SK-N-DZ (cell line): ENCODE measurements at places on chromosomes 11 and 22.

DNA sequence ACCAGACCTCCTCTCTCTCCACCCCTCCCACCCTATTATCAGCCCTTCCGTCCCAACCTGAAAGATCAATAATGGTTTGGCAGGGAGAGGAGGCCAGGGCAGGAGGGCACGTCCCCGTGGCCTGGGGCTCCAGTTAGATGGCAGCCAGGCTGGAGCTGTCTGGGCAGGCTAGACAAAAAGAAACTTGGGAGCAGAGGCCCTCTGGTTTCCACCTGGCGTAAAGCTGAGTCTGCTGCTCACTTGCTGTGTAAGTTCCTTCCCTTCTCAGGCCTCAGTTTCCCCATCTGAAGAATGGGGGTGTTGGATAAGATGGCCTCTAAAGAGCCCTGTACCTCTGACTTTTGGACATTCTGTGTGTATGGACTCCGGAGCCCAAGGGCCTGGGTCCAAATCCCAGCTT lies 3.8 kb upstream of the RHOD start:
- no peak for DNase-seq

- DNase-seq: no peak
These were observed 27.7 kb upstream of the PPP6R3 start for GRCh38 chr11:68432874-68433273.

DNA sequence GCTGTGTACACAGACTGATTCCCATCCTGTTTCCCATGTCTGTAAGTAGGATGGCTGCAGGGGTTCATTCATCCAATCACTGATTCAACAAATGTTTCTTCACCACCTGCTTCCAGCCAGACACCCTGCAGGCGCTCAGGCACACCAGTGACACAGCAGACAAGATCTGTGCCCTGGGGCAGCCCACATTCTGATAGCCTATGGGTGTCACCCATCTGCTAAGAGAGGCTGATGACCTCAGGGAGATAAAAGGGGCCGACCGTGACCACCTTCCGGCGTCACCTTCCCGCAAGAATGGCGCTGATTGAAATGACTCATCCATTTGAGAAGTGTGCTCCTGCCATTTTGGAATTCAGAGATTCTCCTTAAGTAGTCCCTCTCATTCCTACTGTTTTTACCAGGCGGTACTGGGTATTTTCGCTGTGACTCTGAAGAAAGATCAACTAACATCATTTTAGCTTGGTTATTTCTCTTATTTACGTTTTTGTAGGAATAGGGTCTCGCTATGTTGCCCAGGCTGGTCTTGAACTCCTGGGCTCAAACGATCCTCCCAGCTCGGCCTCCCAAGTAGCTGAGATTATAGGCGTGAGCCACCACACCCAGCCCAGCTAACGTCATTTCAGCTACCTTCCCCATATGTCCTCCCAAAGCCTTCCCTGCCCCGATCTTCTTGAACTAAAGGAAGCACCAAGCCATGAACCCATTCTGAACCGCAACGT lies 73.2 kb upstream of the BID start:
- peak; percentile 61 for DNase-seq

GRCh38 chr11:107848345-107848744 lies 10.2 kb downstream of the SLC35F2 start:
- DNase-seq: no peak

DNA sequence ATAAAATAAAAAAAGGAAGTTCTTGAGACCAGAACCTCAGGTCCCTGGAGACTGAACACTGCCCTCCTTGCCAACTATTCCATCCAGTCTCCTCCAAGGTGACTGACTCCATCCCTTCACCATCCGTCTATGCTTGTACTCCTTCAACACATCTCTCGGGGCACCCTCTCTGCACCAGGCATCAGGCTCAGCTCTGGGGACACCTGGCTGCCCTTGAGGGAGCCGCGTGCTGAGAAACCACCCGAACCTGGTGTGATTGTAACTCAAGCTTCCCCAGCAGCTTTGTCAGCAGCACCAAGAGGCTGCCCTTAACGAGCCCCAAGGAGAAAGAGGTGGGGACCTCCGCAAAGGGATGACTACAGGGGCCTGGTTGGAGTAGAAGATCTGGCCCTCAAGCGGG lies 1.7 kb downstream of the PTPN5 start:
- DNase-seq: no peak

DNA sequence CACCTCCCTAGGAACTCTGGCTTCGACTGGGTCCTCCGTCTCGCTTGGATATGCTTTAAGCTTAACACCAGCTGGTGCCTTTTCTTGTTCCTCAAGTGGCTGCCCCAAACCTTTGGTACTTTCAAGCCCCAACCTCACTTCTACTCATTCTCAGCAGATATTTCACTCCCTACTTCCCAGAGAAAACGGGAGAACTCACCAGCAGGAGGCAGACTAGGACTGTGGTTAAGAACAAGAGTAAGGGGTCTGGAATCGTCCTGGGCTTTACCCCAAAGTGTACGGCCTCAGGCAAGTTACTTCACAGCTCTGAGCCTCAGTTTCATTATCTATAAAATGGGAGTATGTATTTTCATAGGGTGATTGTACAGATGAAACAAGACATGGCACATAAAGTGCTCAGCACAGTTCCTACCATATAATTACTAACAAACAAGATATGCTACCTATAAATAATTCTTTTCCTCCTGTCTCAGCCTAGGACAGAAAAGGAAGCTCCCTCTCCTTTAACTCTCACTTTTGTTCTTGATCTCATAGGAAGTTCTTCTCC lies 37.8 kb downstream of the PAMR1 start:
- DNase-seq: peak; percentile 63

DNA sequence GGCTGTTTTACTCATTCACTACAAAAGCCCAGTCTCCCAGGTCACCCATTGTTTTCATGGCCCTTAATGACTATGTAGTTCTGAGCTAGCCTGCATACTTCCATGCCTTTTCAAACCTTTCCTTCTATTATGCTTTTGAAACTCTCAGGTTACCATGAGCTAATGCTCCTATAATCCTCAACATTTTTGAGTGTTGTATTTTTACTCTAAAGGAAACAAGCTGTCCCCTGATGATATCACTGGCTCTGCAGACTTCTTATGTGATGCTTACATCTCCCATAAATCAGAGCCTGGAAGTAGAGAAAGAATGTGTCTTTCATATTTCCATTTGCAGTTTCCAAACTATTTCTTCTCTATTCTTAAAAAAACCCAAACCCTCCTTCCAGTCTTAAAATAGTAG lies 159.0 kb upstream of the RAG2 start:
- no peak for DNase-seq

DNA sequence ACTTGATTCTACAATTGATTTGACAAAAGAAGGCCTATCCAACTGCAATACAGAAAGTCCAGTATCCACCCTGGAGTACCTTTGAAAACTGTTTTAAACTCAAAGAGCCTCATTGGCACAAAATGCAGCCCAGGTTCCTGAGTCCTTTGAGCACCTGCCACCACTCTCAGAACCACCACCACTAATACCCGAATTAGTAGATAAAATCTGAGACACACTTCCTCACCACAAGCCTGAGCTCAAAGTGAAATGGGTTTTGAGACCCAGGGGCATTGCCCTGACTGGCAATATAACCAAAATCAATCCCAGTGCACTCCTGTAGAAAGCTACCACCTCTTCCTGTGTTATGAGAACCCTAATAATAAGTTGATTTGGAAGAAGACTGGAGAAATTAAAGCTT lies 215.7 kb downstream of the CSNK2A3 start:
- no peak for DNase-seq

DNA sequence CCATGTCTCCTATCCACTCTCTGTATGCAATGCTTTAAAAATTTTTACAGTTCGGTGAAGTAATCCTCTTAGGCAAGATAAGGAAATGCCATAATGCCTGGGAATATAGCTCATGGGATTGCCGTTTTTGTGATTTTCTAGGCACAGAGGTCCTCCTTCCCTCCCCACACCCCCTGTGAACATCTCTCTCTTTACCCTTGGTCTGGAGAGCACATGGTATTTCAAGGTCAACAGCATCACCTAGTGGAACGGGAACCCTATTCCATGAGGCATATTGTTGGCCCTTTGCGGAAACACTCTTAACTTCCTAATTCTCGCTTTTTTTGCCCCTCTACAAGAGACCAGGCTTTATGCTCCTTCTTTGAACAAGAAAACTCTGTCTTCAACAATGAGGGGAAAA lies 8.8 kb downstream of the NXPE4 start:
- no peak for DNase-seq

DNA sequence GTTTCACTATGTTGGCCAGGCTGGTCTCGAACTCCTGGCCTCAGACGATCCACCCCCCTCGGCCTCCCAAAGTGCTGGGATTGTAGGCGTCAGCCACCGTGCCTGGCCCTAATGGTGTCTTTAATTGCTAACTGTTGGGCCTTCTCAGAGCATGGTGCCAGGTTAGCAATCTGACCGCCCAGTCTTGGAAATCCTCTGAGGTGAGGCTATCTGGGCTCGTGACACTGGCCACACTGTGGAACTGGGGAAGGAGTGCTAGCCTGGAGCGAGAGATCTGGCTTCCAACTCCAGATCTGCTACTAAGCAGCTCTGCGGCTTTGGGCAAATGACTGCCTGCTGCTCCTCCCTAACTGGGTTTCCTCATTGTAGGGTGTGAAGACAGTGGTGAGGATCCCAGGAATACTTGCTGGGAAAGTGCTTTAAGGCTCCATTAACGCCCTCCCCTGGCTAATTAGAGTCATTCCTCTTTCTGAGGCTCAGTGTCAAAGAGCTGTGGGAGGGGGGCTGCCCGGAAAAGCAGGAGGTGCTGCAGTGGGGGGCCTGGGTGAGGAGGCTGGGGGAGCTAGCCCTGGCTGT lies 35.4 kb downstream of the CHRDL2 start:
- DNase-seq: no peak

DNA sequence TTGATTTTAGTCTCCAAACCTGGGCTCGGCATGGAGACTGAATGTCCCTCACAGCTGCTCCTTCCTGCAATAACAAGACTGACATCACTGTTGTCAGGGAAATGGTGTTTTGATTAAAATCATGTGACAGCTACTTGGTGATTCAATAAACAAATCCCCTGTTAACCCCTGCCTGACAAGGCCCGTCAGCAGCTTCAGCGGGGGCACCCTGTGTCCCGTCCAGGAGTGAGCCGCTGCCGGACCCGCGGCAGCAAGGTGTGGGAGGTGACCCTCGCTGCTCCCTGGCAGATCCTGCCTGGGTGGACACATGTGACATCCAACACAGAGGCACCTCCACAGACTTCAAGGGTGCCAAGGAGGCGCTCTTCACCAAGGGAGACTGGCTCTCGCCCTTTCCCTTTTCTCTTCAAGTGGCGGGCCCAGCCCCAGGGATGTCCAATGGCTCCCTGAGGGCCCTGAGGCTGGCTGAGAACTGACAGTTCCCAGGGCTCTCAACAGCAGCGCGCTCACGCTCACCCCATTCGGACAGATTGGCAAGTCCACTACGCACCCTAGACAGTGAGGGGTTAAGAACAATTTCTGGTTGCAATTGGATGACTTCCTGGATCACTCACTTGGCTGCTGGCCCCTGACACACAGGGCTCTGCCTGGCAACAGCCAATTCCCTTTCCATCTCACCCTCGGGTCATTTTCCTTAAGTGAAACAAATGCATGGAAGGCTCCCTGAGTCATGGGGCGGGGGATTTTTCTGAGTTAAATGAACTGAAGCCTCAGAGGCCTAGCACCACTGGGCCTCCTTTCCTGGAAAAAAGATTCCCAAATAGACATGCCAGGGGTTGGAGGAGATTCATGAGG lies 30.7 kb downstream of the PPP2R1B start:
- peak; percentile 75 for DNase-seq

GRCh38 chr11:121894581-121894980 lies 221.4 kb downstream of the BLID start:
- DNase-seq: no peak

DNA sequence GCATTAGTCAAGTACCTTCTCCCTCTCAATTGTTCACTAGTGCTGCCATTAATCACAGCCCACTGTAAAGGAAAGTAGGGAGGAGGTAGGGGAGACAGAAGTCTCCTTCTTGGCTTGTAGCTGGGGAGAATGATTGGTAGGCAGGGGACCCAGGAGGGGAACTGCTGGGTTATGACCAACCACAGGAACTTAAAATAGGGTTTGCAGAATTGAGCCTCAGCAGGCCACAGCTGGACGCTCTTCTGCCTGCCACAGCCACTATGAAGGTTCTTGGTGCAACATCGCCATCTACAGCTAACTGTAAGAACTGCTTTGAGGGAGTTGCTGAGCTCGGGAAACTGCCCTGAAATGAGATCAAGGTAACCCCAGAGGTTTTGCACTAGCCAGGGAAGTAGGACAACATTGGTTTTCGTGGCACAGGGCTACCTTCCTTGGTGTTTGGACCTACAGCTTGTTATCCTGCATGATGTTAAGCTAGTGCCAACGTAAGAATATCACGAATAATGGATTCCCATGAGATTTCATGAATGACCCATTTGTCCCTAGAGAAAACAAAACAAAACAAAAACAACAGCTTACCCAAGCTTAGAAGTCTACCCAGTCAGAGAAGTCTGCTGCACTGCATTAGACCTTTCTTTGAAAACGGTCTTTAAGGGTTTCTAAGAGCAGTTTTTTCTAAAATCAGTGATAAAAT lies 787.1 kb upstream of the API5 start:
- DNase-seq: peak; percentile 72

DNA sequence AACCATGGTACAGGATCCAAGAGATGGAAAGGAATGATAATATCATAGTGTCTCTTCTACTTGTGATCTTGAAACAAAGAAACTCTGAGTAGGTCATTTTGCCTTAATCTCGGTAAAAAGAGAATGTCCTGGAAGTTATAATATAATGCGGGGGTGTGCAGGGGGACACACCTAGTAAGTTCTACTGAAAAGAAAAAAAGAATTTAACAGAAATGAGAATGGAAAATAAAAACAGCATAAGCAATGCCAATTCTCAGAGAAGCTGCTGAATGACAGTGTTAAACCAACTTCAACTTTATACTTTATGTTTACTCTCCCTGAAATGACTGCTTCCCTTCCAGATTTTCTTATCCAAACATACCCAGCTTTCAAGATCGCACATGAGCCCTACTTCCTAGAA lies 2.0 kb downstream of the HPS5 start:
- no peak for DNase-seq

- DNase-seq: no peak
These were observed 11.2 kb upstream of the SREBF2 start for GRCh38 chr22:41821471-41822316.

DNA sequence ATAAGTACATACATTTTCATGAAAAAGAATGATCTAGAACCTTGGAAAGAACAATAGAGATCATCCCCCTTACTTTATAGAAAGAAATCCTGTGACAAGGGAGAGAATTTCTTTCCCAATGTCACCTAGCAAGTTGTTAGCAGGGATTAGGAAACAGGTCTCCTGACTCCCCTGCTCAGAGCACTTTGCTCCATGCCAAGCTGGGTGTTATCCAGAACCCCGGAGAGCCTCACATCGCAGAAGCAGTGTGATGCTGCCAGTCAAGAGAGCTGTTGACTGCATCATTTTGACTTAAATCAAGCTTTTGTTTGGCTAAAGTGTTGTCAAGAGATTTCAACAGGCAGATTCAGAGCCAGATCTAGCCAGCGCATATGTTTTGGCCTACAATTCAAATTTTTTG lies 3.6 kb upstream of the RRAS2 start:
- DNase-seq: no peak

DNA sequence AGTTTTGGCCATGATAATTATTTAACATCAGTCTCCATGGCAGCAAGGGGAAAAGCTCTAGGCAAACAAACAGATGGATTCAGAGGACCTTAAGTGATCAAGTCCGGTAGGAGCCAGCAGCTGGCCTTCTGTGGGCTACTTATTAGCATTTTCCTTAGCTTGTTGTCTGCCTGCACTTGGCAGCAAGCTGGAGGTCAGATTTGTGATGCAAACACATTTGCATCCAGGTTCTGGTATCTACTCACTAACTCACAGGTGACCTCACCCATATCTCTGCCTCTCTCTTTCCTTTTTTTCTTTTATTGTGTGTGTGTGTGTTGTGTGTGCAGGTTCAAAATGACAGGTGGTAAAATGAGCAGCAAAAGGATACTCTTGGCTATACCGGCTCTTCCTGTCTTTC lies 32.3 kb downstream of the ARHGAP42 start:
- peak; percentile 37 for DNase-seq

GRCh38 chr22:30821863-30822215 lies 127.2 kb downstream of the OSBP2 start:
- DNase-seq: no peak
